ENCODE measurements at places on chromosomes 1 and 21.
A peak's percentile ranks its signal among the peaks of the same experiment; 100 is the strongest.

DNA sequence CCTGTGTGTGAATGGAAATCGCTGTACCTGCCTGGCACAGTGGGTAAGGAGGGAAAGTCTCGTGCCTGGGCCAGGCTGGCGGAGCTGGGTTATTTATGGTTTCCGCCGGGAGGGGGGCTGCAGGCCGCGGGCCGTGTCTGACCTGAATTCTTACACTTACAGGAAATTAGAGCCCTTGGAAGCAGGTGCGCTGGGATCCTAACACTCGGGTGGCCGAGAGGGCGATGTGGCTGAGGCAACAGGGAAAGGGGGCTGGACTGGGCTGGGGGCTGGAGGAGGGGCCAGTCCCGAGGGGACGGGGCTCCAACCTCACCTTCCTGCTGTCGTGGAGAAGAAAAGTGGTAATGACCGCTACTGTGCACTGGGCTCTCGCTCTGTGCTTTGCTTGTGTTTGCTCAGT lies 109.4 kb upstream of the WNT4 start:
- no peak for DNase-seq

DNA sequence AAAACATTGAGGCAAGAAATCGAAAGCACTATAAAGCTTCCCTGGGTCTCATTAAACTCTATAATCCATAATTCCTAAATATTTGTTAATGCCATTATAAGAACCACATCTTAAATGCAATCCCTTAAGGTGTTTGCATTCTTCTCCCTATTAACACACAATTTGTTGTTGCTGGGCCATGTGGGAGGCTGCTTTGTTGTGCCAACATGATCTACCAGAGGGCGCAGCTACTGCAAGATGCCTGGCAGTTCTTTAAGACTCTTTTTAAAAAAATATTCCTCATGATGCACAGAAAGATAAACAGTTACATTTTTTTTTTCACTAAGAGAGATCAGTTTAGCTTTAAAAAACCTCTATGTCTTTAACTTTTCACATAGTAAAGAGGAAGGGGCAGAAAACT lies 39.0 kb upstream of the BCAS2 start:
- no peak for DNase-seq

GRCh38 chr1:78440381-78440793 lies 50.4 kb upstream of the PTGFR start:
- no peak for DNase-seq

GRCh38 chr1:37947364-37947763 lies 511 bp upstream of the INPP5B start:
- DNase-seq: no peak

GRCh38 chr1:96445302-96445701 lies 276.3 kb upstream of the PTBP2 start:
- DNase-seq: no peak

DNA sequence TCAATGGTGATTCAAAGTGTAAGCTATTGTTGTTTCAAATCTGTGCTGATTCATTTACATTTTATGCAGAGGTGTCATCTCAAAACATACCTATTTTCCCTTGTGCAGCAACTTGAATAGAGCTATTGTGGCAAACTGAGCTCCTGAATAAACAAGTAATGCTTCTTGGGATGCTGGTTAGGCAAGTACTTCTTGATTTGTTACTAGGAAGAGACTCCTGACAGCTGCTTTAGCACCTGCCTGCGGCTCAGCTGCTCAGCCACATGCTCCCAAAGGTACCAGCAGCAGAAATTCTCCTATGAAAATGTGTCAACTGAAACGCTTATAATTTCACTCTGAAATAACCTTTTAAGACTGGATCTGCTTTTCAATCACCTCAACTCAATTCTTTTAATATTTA lies 352.3 kb downstream of the RYR2 start:
- DNase-seq: no peak

DNA sequence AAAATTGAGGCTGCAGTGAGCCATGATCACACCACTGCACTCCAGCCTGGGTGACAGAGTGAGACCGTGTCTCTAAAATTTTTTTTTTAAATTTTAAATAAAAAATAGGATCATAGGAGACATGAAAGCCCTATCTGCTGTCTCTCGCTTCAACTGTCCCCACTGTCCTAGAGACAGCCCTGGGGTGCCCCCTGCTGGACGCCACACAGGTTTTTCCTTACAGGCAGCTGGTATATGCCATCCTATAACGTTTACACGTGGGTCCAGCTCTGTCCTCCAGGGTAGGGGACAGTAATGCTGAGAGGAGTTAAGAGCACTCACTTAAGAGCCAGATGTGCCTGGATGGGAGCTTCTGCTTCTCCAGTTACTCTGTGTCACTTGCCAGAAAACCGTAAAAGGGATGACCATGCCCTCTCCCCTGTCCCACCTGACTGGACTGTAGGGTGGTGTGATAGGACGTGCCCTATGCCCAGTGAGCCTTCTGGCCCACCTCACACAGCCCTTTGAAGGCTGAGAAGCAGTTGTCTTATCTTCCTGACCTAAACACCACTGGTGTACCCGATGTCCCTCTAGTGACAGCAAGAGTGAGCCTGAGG lies 8.5 kb downstream of the FBXO2 start:
- DNase-seq: peak; percentile 73

GRCh38 chr1:54885237-54885679 lies 1.7 kb downstream of the DHCR24 start:
- no peak for DNase-seq

DNA sequence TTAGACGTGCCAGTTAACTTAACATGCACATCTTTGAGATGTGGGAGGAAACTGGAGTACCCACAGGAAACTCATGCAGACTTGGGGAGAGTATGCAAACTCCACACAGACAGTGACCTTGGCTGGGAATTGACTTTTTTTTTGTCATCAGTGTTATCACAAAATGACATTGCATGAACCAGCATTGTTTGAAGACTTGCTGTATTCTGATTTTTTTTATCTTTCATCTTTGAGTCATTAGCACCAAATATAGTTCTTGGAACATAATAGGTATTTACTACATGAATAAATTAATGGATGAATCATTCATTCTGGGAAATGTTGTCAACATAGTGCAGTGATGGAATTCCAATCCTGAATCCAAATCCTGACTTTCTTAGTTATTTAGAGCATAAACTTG lies 77.0 kb downstream of the ATF6 start:
- DNase-seq: no peak

- DNase-seq: peak; percentile 76
Observed at GRCh38 chr1:159936273-159936904, 9.0 kb downstream of the IGSF9 start.

DNA sequence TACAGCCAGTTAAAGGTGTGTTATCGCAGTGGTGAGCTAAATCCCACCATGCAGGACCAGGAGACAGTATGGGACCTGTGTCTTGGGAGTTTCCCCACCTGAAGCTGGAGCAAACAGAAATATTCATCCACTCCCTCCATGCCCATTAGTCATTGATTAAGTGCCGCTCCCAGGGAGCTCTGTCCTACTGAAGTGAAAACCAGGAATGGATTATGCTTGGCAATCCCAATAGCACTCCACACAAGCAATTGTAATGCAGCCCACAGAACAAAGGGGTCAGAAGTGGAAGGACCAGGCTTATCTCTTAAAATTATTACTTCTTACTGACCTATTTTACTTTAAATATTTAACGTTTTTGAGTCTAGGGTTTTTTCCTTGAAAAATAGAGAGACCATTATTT lies 1005.4 kb downstream of the ADGRL2 start:
- DNase-seq: no peak

- DNase-seq: no peak
Observed at GRCh38 chr1:115499253-115499652, 142.5 kb upstream of the VANGL1 start.

- DNase-seq: no peak
Observed at GRCh38 chr1:201954263-201955008, 867 bp upstream of the TIMM17A start.

DNA sequence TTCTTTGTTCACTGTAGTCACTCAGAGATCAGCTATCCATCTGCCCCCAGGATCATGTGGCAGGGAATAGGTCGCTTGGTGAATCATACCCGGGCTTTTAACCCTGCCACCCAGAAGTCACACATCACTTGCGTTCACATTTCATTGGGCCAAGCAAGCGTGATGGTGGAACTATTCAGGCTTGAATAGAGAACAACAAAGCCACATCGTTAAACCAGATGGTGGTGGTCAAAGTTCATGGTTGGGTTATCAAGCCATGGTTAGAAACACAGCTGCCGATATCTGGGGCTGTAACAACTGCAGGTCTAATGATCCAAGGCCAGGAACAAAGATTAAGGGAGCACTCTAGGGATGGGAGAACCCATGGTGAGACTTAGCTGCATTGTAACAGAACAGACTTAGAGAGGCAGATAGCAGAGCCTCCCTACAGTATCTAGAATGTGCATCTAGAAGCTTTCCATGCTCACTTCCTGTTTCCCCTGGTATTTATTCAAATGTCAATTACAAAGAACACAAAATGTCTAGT lies 40.0 kb upstream of the PTPRC start:
- DNase-seq: no peak

GRCh38 chr21:25496825-25497482 lies 110.3 kb downstream of the MRPL39 start:
- no peak for DNase-seq
